ENCODE measurements at places on chromosomes 1 and 21.

DNA sequence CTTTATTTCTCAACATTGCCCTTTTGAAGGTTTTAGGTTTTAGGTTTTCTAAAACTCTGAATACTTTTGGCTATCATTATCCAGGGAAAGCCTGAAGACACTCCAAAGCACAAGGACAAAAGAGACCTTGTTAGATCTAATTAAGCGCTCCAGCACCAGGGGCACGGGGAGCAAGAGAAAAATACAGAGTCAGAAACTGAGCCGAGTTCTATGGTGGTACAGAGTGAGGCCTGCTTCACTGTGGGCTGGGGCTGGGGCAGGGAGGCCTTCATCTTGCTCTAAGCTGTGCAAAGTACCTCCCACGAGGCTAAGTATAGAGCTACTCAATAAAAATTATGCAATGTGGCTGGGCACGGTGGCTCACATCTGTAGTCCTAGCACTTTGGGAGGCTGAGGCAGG, 19.7 kb upstream of the RAB4A start:
- DNase-seq: no peak

GRCh38 chr21:38909109-38909508, 103.4 kb downstream of the ETS2 start:
- DNase-seq: no peak

DNA sequence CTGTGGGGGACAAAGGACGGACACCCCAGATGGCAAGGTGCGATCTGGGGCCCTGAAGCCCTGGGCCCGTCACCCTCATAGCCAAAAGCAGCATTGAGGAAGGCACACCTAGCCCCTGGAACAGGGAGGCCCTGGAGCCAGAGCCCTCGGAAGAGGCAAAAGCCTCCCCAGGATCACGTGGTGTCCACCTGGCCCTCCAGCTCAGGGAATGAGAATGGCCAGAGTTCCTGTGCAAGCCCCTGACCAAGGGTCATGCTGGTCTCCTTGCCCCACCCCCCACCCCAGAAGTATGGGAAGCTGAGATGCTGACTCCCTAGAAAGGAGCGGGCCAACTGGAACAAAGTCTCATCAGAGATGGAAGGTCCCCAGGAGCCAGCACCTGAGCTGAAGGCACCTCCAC, 1.0 kb upstream of the PDZK1IP1 start:
- no peak for DNase-seq

DNA sequence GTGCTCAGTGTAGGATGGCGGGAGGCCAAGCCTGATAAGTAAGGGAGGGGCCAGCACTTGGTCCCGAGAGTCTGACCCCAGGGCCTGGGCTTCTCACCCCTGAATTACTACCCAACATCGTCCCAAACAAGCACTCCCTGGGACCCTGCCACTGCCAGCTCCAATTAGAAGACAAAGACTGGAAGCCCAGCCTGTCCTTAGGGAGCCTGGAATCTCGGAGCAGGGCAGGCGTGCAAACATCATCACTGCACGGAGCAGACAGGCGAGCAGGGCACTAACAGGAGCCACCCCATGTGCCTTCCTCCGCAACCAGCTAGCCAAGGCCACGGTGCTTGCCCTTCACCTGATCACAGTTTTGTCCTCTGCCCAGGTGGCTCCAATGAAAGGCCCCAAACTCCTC, 23.2 kb downstream of the KCNAB2 start:
- DNase-seq: no peak

DNA sequence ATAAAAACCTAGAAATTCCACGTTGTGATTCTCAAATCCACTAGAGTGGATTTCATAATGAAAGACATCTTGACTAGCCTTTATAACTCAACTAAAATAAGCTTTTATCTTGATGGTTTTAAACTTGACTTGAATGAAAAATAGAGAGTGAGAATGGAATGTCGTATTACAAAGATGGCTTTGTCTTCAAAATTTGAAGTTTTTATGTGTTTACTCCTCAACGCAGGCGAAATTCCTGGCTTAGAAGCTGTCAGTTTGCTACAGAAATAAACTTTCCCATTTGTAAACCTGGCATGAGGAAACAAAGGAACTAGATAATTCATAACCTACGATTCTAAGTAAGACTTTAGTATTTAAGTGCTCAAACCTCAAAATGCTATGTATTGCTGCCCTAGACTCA, 90.0 kb upstream of the KRTAP19-8 start:
- no peak for DNase-seq

DNA sequence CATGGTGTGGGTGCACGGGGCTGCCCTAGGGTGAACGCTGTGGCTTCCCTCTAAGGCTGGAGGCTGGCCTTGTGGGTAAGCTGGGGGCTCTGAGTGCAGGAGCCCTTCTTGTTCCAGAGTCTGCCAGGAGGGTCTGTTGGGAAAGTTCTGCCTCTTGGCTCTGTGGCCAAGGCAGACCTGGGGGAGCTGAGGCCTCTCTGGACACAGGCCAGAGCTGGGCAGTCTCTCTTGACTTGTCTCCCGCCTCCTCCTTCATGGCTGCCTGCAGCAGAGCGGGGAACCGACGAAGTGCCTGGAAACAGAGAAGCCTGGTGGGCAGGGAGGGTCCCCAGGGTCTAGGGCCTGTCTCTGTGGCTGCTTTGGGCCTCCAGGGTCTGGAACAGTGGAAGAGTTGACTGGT, 30.3 kb upstream of the PEX10 start:
- no peak for DNase-seq

DNA sequence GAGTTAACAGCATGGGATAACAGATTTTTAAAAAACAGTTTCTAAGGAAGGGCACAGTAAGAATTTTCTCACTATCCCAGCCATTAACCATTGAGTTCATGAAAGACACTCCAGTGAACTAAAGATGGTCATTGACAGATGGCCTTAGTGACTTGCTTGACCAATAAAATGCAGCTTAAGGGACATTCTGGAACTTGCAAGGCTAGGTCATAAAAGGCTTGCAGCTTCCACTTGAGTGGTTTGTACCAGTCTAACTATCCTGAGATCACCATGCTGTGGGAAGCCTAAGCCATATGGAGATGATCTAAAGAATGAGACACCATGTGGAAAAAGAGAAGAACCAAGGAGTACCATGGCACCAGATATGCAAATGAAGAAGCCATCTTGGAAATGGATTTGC, 37.9 kb upstream of the MUTYH start:
- DNase-seq: no peak

DNA sequence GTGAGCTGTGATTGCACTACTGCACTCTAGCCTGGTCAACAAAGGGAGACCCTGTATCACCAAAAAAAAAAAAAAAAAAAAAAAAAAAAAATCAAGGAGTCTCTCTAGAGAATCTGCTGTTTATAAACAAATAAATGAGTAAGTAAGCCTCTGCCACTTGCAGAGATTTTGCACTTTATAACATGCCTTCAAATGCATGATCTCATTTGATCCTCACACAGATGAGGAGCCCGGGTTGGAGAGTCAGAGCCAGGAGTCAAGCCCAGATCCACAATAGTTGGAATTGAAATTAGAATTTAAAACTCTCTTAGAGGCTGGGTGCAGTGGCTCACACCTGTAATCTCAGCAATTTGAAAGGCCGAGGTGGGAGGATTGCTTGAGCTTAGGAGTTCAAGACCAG, 4.0 kb downstream of the PRELP start:
- no peak for DNase-seq

GRCh38 chr1:13725714-13726175, 25.8 kb downstream of the PRDM2 start:
- DNase-seq: no peak

- peak; percentile 59 for DNase-seq
These were observed 19.5 kb downstream of the HYI start for GRCh38 chr1:43434256-43434655.

GRCh38 chr1:204731509-204731908, 46.0 kb upstream of the LRRN2 start:
- no peak for DNase-seq

GRCh38 chr1:23931491-23931880, 18.3 kb upstream of the CNR2 start:
- no peak for DNase-seq

- DNase-seq: peak; percentile 62
These were observed 46.6 kb downstream of the PACC1 start for GRCh38 chr1:212368073-212368484.

GRCh38 chr1:36183309-36183856, 27.4 kb downstream of the MAP7D1 start:
- no peak for DNase-seq

- no peak for DNase-seq
These were observed 294.6 kb downstream of the TTLL7 start for GRCh38 chr1:83704350-83704749.

DNA sequence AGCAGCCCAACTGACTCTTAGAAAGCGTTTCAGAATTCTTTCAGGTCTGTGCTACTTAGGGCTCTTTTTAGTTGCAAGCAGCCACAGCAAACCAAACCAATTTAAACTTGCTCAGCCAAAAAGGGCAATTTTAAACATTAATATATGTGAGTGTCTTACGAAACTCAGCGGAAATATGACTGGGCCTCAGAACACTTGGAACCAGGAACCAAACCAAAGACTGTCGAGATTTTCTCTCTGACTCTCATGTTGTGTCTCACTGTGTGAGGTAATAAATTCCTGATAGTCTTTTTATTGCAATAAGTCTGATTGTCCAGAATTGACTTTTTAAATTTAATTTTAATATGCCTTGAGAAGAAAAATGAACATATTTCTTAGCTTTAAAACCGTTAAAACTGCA, 122.3 kb downstream of the SYF2 start:
- DNase-seq: no peak

- no peak for DNase-seq
These were observed 5.1 kb upstream of the FYB2 start for GRCh38 chr1:56824271-56824670.

GRCh38 chr1:161402446-161402845, 34.8 kb upstream of the CFAP126 start:
- DNase-seq: no peak

DNA sequence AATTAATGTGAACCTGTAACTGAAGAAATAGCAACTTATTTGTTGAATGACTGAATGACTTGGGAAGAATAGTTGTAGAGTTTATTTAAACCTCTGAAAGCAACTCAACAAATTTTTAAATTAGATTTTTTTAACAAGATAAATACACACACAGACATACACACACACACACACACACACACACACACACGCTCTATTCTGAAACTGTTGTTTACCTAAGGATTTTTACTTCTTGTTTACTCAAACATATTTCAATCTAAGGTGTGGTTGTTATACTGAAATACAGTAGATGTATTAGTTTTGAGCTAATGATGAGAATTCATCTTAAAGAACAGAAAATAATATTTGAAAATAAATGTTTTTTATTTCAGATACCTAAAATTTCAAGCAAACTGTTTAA, 11.5 kb downstream of the ACADM start:
- no peak for DNase-seq

- no peak for DNase-seq
These were observed 3.9 kb downstream of the ADIPOR1 start for GRCh38 chr1:202954057-202954745.

GRCh38 chr1:20497506-20497905, 10.4 kb downstream of the MUL1 start:
- DNase-seq: no peak

- DNase-seq: no peak
These were observed 13.8 kb upstream of the SFN start for GRCh38 chr1:26848941-26849774.

DNA sequence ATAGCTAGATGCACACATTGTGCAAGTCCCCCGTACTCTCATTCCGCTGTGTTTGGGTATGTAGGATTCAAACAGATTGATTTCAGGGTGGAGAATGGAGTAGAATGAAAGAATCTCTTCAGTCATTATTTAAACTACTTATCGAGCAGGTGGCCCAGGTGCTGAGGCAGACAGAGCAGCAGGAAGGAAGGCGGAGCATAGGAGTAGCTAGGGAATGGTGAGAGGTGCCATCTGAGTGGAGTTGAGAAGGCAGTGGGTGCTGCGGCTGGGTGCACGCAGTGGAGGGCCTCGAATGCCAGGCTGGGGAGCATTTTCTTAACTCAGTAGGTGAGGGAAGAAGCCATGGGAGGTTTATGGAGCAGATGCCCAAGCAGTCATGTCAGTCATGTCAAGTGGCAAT, 45.2 kb upstream of the CD101 start:
- no peak for DNase-seq

DNA sequence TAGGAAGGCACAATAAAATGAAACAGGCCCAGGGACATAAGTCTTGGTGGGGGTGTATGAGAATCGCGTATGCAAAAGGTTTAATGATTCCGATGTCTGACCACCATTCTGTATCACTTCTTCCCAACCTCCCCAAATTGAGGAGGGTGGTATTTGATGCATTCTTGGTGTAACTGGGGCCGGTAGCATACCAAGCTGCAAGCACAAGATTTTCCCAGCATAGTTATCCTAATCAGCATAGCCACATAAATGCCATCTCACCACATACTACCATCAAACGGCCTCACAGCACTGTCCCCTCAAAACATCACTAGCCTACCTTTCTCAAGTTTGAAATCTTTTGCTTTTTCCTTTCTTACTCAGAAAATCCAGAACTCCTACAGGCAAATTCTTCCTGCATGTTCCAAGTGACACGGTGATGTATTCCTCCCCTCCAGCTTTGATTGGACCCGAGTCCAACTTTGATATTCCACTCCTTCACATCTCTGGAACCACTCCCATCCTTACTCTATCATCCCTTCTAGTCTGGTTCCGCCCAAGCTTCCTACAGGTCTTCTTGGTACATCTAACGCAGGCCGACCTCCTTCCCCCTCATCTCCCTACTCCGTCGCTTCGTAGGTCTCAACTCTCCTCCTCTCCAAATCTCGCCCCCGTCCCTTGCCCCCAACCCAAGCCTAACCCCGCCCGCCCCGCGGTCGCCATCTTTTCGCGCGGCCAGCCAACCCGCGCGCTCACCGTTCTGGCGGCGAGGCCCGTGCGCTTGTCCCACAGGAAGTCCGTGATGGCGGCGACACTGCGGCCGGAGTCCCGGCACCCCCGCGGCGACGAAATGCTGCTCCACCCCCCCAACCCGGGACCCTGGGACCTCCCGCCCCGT, 600 bp downstream of the CLK2 start:
- no peak for DNase-seq

- no peak for DNase-seq
These were observed 22.7 kb downstream of the FMO3 start for GRCh38 chr1:171113382-171113781.

DNA sequence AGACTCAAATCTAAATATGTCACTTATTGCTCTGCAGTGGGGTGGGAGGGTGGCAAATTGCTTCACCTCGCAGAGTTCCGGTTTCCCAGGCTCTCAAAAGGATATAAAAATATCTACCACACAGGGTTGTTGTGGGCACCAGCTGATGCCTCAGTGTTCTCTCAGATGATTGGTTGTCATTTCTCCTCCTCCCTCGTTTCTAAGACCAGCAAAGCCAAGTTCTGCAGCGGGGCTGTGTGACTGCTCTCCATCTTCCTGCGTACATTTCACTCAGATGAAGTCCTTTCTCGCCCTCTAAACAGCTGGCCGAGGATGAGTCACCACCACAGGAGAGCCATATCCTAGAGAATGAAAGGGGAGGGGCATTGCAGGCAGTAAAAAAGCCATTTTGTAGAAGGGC, 35.0 kb upstream of the VWA5B1 start:
- no peak for DNase-seq

Data from lower leg skin (tissue), 4 donors.